ENCODE measurements at places on chromosomes 2 and 18. TPM values are rescaled to one million over a fixed set of nuclear protein-coding genes. Genes with fewer than 3 reads are reported as not detected.

DNA sequence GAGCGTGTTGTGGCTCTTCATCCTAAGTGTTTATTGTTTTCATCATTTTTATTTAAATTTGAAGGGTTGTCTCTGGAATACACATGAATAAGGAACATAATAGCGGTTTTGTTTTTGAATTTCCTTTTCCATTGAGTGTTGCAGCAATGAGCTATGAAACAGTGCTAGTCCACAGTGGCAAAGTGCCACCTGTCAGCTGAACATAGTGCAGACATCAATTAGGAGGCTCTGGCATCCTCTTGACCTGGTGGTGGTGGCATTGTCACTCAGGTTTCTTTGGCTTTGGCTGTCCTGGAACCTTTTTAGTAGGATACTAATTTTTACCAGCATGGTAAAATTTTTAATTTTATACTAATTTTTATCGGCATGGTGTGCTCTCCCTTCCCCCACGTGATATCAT lies 63.2 kb downstream of the UGGT1 start:
- no peak for DNase-seq

DNA sequence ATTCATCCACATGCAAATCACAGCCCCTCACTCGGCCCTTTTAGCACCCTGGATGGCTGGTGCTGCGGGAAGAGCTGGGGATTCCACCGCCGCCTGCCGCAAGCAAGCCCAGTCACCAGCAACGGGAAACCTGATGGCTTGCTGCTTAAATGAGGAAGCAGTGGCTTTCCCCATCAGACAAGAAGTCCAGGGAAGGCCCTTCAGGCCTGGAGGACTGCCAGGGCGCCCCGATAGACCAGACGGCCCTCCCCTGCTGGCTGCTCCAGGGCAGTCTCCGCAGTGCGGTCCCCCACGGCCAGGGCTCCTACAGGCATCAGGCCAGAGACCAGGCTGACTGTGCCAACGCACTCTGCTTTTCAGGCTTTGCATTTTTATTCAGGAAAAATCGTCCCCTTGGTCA lies 439.1 kb downstream of the EIPR1 start:
- no peak for DNase-seq

DNA sequence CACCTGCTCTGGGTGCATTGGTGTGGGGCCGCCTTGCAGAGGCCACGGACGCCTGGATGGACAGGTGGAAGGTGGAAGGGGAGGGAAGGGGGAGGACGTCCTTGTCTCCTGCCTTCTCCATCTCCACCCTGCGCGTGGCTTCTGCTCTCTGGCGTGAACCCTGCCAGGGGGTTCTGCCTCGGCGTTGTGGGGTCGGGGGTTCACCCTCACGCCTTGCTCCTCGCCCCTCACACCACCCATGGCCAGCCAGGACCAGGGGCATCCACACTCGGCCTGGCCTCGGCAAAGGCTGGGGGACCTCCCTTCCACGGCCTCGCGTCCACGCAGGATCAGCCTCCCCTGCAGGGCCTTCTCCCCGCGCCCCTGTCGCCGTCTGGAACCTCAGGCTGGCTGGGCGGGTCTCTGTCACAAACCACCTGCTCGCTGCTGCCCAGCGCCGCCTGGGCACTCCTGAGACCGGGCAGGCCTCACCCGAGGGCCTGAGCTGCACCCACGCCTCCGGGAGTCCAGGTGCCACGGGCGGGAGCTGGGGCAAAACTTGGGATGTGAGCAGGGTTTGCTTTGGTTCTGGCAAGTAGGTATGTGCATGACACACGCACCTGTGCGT lies 655.9 kb downstream of the GALR1 start:
- no peak for DNase-seq

IL18RAP gene
- not detected for total RNA-seq

SAG gene
- not detected for total RNA-seq

All from SJSA1 (cell line).